ENCODE measurements at places on chromosomes 3 and 15. TPM values are rescaled to one million over a fixed set of nuclear protein-coding genes. Genes with fewer than 3 reads are reported as not detected.

The TEX55 gene
- not detected for total RNA-seq

The EFCC1 gene
- total RNA-seq: 4.0 TPM

GRCh38 chr15:45089712-45090373 lies 24.1 kb downstream of the DUOX2 start:
- H3K27ac ChIP-seq: no peak overlapping the region
- H3K4me1 ChIP-seq: no peaks in the 10 kb centered on the region
- H3K4me3 ChIP-seq: no peak overlapping the region
- DNase-seq: no peak

- no peaks in the 10 kb centered on the region for H3K36me3 ChIP-seq
- H3K27me3 ChIP-seq: no peaks in the 10 kb centered on the region
- H3K27ac ChIP-seq: no peak overlapping the region
- DNase-seq: no peak
Observed at GRCh38 chr3:77038930-77039605, 831 bp upstream of the ROBO2 start.

DNA sequence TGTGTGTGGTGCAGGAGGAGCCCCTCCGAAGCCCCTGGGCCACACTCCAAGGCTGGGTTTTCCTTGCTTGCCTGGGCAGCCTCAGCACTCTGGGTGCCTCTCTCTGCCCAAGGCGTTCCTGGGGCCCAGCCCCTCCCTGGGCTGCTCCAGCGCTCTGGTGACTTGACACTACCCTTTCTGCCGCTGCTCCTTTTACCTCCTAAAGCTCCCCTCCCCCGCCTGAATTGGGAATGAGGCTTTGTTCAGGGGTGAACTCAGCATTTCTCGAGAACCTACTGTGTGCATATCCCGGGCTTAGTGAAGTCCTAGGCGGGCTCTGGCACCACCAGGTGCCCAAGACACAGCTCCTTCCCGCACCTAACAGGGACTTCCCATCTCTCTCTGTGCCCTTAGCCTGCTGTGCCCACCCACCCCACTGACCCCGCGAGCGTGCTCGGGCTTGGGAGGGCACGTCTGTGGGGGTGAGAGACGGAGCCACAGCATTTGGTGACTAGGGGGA lies 1.2 kb upstream of the BAHD1 start:
- peak overlapping the region; percentile 86 for H3K27ac ChIP-seq
- no peaks in the 10 kb centered on the region for H3K36me3 ChIP-seq
- peak overlapping the region; percentile 27 for H3K4me3 ChIP-seq
- H3K4me1 ChIP-seq: peaks cover 56% of the 10 kb centered on the region
- DNase-seq: peak; percentile 61
